Sciatic nerve (tissue), 2 donors: ENCODE measurements at places on chromosomes 6 and 20.

GRCh38 chr6:20700375-20700774 lies 166.1 kb downstream of the CDKAL1 start:
- no peak for DNase-seq

DNA sequence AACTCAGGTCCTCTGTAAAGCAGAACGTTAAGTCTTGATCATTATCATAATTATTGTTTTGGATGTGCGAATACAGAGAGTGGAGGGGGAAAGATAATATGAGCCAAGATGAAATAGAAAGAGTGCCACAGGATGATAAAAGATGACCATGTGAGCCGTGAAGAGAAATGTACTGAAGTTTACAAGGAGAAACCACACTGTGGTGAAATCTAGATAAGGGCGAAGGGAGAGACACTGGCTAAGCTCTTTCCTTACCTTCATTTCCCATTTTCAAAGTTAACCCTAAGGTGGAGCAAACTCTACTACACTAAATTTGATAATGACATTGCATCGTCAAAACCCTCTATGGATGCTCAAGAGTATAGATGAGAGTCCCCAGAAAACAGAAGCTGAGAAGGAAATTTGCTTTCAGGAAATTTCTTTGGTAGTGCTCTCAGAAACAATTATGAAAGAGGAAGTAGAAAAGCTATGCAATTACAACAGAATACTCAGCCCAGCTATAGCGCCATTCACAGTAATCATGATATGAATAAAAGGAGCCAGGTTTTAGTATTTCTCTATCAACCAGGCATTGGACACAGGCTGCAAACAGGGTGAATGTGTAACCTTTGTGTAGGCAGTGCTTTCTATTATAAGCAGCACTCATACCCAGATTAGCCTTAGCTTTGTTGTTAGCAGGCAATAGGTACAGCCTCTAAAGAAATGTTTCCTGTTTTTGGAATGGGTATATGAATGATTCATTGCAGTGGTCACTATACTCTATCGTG lies 1080.7 kb downstream of the GRIK2 start:
- no peak for DNase-seq

GRCh38 chr6:149438855-149439254 lies 38.8 kb downstream of the SUMO4 start:
- no peak for DNase-seq

GRCh38 chr6:22313796-22314195 lies 17.0 kb upstream of the PRL start:
- no peak for DNase-seq

DNA sequence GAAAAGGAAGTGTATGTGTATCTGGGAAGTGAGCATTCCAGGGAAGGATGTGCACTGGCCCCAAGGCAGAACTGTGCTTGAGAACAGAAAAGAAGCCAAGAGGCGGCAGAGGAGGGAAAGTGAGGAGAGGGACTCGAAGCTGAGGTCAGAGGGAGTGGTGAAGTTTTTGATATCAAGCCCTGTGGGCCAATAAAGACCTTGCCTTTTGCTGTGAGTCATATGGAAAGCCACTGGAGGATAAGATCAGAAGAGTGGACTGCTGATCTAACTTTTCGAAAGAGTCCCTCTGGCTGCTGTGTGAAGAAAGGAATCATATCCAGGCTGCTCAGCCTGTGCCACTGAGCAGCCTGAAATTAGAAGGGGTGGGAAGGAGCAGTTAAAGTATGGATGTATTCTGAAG lies 99.4 kb downstream of the EYA4 start:
- no peak for DNase-seq
